ENCODE measurements at places on chromosomes 5 and 9.

GRCh38 chr5:132405646-132406045 is 36.1 kb downstream of the SLC22A5 start:
- DNase-seq = no peak

DNA sequence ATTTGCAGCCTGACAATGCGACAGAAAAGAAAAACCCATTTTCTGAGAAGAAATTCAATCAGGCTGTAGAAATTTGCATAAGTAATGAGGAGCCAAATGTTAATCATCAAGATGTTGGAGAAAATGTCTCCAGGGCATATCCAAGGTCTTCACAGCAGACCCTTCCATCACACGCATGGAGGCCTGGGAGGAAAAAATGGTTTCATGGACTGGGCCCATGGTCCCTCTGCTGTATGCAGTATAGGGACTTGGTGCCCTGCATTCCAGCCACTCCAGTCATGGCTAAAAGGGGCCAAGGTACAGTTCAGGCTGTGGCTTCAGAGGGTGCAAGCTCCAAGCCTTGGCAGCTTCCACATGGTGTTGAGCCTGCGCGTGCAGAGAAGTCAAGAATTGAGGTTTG is 73.3 kb downstream of the CCDC192 start:
- no peak for DNase-seq

- DNase-seq = no peak
These were observed 75.7 kb downstream of the AMBP start for GRCh38 chr9:114002271-114002985.

DNA sequence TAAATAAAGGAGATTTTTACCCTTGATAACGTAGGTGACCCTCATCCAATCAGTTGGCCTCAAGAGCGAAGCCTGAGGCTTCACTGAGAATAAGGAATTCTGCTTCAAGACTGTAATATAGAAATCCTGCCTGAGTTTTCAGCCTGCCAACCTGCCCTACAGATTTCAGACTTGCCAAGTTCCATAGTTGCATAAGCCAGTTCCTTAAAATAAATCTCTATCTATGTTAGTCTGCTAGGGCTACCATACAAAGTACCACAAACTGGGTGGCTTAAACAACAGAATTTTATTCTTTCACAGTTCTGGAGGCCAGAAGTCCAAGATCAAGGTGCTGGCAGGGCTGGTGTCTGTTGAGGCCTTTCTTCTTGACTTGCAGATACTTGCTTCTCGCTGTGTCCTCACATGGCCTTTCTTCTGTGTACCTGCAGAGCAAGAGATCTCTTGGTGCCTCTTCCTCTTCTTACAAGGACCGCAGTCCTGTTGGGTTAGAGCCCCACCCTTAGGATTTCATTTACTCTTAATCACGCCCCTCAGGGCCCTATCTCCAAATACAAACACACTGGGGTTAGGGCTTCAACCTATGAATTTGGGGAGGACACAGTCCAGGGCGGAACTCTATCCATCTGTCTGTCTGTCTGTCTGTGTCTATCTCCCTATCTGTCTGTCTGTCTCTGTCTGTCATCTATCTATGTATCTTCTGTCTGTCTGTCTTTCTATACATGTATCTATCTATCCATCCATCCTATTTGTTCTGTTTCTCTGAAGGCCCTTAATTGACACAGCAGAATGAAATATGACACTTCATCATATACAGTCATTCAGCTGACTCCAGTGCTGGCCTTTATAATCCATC is 17.0 kb upstream of the CMBL start:
- no peak for DNase-seq

DNA sequence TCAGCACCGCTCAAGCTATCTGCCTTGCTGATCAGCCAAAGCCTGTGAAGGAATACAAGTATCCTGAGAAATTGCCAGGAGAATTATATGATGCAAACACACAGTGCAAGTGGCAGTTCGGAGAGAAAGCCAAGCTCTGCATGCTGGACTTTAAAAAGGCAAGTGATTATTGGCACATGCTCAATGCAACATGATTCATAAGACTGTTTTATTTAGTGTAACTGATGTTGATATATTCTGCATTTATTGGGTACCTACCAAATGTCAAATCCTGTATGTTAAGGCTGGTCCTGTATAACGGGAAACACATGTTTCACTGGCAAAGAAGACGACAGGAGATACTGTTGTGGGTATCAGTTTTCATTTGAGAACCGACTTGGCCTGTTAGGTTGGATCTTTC is 69.0 kb downstream of the ADAMTS16 start:
- no peak for DNase-seq

DNA sequence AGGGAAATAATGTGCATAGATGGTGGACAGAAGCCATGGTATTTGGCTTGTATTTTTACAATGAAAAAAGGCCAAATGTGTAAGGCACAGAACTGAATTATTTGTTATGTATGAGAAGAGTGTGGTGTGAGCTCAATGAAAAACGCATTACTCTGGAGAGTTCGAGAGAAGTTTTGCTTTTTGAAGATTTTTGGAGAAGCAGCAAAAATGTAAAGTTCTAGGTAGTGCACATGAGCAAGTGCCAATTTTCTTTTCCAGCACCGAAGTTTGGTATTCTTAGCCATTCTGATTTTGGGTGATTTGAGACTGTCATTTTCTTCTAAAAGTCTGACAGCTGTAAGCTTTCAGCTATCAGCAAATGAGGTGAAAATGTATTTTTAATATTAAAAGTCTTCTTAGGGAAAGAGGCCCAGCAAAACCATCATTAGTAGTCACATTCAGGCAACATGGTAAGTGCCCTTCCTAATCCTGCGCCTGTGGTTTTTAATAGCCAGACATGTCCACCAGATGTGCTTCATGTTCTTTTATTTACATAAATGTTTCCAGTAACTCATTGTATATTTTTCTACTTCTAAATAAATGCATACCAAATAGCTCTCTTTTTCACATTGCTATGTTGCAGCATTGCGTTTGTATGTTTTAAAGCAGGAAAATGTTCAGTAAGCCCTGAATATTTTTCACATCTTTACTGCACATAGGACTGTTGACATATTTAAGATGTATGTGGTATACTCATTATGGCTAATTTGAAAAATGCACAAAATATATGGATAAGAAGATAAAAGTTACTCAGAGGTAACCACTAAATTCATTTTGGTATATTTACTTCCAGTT is 50.4 kb downstream of the RASGRF2 start:
- no peak for DNase-seq

DNA sequence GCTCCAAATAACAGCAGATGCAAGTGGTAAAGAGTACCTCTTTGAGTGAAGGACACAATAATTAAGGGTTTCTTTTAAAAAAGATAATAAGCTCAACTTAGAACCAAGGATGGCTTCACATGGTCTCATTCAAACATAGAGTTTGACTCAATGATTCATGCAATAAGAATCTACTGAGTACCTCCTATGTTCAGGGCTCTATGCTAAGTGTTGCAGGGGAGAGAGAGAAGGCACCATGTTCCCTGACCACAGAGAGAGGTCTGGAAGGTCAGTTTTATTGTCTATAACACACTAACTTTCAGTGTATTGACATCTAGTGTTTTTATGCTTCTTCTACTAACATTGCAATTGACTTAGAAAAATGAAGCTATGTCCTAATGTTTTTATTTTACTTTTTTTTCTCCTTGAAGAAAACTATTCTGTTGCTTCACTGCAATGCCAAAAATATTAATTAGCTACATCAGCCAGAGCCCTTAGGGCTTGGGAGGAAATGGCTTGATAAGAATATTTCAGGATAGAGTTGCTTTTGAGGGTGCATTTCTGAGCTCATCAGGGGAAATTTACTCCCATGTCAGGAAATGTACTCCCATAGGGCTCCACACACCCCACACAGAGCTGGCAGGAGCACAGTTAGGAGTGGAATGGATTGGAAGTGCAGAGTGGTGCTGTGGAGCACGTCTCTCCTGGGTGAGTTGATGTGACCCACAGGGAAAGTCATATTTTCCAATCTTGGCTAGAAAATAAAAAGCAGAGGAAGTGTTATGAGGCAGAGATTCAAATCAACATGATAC is 106.6 kb downstream of the PDE8B start:
- peak; percentile 71 for DNase-seq

- DNase-seq = no peak
These were observed at the start of gene SMIM32 for GRCh38 chr5:136192526-136193321. Gene SMIM32 (minus strand): TSS chr5:136193162. CDS start chr5:136192524, 638 bp downstream.

DNA sequence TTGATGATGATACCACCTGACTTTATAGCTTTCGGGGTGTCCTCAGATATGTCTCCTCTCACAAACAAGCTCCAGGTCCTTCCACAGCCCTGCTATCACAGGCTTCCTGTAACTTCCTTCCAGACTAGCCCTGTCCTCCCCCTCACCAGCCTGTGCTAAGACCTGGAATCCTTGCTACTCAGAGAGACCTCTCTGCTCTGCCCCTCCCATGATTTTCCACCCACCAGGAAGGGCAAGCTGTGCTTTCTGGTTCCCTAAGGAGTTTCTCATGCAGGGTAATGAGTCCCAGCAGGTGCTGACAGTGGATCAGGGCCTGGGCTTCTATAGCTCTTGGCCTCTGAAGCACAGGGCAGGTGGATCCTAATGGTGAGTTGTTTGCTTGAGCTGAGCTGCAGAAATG is 86.9 kb downstream of the AOPEP start:
- no peak for DNase-seq

- peak; percentile 94 for DNase-seq
These were observed 16.3 kb downstream of the ADAM19 start for GRCh38 chr5:157559301-157559700.

DNA sequence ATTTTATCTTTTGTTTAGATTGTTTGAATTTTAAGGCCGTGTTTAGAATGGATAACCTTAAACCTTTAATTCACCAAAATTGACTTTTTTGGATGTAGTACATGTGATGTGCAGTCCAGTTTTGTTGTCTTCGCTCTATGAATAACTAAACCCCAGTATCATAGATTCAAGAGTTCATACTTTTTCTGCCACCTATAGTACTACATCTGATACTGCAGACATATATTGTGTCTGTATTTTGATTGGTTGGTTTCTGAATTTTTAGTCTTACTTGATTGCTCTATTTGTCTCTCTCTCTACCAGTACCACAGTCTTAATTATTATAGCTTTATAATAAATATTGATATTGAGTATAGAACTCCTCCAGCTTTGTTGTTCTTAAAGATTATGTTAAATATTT is 58.1 kb downstream of the PPIP5K2 start:
- DNase-seq = no peak

DNA sequence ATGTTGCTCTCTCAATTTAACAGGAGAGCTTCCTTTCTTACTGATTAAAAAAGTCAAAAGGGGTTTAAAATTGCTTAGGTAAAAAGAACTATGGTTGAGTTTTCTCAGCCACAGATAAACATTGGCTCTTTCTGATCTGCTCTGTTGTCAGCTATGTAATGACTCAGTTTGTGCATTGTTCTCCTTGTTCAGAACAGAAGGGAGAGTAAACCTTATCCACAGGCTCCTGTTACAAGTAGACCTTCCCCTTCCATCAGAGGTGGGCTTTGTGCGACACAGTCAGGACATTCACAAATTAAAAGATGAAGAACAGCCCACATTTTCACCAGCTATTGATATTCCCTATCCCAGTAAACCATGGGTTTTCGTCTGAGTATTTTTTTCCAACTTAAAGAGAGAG is 236.3 kb upstream of the SEMA6A start:
- DNase-seq = no peak

DNA sequence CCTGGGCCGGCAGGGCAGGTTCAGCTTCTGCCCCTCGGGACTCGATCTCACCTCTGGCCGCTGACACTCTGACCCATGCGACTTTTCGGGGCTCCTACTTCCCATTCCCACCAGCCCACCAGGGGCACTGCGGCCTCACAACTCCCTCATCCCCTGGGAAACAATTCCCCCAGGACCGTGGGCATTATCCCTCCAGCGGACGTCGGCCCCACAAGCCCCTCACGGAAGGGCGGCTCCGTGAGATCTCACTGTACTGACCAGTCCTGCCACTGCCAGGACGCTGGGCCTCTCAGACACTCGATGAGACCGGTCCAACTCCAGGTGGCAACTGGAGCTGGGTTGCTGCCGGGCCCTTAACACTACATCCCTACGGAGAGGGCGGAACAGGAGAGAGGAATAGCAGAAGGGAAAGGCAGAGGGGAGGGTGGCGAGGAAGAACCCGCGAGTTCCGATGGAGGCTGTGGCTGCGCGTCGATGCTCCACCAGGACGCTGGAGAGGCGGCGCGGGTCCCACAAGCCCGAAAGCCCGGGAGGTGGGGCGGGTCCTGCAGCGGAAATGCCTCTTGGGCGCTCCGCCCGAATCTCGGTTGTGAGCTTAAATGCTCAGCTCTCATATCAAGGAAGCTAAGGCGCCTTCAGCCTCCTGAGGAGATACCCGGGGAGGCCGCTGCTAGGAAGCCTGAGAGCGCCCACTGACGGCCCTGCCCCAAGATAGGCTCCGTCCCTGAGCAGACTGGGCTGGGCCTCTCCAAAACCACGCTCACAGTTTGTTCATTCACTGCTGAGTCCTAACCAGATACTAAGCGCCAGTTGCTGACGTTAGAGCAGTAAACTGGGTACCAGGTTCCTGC is 36.3 kb downstream of the VCP start:
- peak; percentile 91 for DNase-seq

DNA sequence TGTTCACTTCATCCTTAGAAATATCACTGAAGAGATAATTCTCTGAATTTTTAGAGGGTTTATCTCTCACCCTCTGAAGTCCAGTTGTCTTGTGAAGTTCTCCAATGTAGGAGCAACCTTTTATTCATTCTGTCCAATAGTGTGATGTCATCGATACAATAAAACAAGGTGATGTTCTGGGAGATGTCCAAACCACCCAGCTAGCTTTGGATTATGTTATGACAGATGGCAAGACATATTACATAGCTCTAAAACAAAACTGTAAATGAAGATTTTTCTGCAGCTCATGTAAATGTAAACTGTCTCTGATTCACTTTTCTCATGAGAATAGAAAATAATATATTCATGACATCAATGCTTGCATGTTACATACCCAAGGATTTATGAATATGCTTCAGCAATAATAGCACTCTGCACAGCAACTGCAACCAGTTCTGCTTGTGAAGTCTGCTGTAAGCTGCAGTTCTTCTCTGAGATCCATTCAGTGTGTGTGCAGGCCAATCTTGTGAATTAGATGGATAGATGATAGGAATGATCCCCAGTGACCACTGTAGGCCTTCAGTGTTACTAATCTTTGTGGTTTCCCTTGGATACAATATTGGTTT is 172.6 kb upstream of the CDH12 start:
- DNase-seq = no peak

GRCh38 chr5:159765760-159766517 is 150.3 kb upstream of the ADRA1B start:
- DNase-seq = no peak

- no peak for DNase-seq
These were observed 5.6 kb downstream of the PRDM12 start for GRCh38 chr9:130669965-130670364.

DNA sequence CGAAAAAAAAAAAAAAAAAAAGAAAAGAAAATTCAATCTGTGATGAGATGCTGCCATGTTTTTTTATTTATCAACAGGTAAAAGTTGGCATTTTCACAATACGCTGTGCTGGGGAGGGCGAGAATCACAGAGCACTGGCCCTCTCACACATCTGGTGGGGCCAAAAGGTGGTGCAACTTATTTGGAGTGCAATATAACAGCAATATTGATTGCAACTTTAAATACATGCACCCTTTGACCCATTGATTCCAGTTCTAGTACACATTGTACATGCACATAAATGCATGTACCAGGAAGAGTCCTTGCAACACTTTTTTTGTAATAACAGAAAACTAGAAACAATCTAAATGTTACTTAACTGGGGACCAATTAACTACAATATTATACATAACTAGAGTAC is 159.1 kb downstream of the DAB2IP start:
- no peak for DNase-seq

- no peak for DNase-seq
These were observed 18.1 kb downstream of the ANKRD33B start for GRCh38 chr5:10581867-10582511.
